CD4-positive, alpha-beta T cell treated with Interferon gamma for 1 hour (primary cell): ENCODE measurements at places on chromosomes 7 and 10.

GRCh38 chr10:104084482-104085142 lies 1.1 kb downstream of the COL17A1 start:
- DNase-seq = no peak

DNA sequence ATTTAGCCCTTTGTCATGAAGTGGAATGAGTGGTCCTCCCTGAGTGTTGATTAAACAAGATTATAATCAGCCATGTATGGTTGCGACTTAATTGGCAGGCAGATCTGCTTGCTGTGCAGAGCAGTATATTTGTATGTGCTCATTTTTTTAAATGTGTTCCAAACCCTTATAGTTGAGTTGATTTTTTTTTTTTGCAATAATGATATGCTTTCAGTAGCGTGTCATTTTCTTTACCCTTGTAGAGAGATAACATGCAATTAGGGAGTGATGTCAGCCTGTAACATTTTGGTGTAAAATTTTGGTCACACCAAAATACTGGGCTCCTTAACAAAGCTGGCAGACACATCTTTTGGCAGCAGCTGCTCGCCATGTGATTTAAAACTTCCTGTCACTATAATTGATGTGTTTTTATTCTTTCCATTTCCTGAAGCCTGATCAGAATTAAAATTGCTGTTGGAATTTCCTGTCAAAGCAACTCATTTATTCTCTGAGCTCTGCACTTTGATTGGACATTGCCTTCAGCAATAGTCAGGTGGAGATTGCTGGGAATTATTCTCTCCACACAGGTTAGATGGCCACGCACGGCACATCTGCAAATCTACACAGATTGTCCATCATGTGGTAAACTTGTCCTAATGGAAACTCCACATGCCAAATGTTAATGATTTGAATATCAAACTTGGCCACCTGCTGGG lies 125.3 kb downstream of the DYNC1I1 start:
- no peak for DNase-seq

GRCh38 chr10:59175538-59176240 lies 754 bp upstream of the PHYHIPL start:
- no peak for DNase-seq

- no peak for DNase-seq
Observed at GRCh38 chr10:21020545-21020944, 123.4 kb upstream of the NEBL start.

GRCh38 chr10:80157561-80157960 lies 25.0 kb downstream of the PLAC9 start:
- DNase-seq = no peak

GRCh38 chr10:91313796-91314485 lies 93.5 kb downstream of the PCGF5 start:
- no peak for DNase-seq

- no peak for DNase-seq
Observed at GRCh38 chr7:85749696-85750453, 563.0 kb upstream of the SEMA3D start.

- DNase-seq = no peak
Observed at GRCh38 chr10:44014644-44015250, 366.1 kb upstream of the ZNF32 start.

DNA sequence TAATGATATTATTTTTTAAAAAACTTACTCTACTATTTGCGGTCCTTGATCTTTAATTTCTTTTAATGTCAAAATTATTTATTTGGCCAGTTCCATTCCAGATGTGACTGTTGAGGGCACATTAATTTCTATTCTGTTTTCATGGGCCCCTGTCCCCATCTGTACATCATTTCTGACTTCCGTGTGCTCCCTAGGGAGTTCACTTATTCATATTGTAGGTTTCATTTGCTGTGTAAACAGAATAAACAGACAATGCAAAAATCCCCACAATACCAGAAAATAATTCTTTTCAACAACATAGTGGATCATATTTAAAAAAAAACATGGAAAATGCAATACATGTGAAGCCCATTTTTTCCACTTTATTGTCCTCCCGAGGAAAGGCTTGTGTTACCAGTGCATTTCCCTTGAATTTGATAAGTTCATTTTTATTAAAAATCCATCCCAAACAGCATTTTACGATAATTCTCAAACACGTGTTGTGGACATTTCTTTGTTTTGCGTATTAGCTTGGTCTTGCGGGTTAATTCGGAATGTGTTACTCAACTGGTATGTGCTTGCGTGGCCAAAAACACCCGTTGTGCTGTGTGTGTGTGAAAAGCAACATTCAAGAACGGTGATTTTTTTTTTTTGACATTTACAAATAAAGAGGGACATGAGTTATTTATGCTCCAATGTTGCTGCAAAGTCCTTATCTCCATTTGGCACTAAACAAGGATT lies 138.4 kb downstream of the MGMT start:
- no peak for DNase-seq

GRCh38 chr7:121831801-121832200 lies 41.2 kb upstream of the PTPRZ1 start:
- DNase-seq = no peak

DNA sequence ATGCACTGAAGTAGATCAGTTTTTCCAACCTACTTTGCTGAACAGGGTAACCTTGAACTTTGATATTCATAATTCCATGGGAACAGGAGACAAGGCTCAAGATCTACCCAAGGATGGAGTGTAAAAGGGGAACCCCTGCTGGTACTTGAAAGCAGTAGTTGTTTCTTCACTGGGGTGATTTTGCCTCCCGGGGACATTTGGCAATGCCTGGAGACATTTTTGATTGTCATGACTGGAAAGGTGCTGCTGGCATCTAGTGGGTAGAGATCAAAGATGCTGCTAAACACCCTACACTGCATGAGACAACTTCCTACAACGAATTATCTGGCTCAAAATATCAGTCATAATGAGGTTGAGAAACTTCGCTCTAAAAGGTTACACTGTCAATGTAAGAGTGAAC lies 214.8 kb upstream of the CTBP2 start:
- no peak for DNase-seq

- DNase-seq = no peak
Observed at GRCh38 chr10:12156367-12157123, 27.1 kb downstream of the SEC61A2 start.

GRCh38 chr10:101351017-101351416 lies 2.9 kb upstream of the BTRC start:
- no peak for DNase-seq

DNA sequence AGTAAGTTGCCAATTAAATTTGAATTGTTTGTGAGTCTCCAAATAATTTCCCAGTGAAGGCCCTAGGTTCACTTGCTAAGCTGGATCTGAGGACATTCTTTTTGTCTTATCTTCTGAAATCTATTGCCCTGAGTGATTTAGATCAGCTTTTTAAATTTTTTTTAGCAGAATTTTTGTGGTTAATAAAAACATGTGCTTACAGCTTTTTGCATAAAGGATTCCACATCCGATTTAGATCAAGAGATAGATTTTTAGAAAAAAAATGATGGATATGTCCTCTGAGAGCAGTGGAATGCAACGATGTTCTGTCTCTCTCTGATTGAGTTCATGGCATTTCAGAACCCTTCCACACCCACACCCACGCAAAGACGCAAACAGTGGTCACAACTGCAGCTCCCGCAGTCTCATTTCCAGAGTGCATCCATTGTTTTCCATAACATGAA lies 358.8 kb downstream of the SUGCT start:
- no peak for DNase-seq

- no peak for DNase-seq
Observed at GRCh38 chr7:32937344-32938174, 19.7 kb upstream of the FKBP9 start.

DNA sequence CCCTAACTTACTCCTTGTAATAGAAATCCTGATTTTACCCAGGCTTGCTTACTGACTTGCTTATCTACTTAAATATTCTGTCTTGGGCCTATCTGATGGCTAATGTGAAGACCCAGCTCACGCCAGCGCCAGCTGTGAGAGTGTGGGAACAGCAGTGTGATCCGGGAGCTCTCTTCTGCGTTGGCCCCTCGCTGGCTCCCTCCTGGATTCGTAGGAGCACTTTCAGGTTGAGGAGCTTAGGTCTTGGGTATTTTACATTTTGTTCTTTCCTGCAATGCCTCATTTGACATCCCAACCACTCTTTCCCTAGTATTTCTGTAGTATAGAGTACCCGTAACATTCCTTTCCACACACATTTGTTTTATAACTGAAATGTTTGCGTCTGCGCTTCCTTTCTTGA lies 51.7 kb downstream of the CREM start:
- DNase-seq = no peak

- peak; percentile 70 for DNase-seq
Observed at GRCh38 chr7:131556053-131556908, at the start of gene PODXL. TSS of gene PODXL (minus strand) at chr7:131556628. CDS start at chr7:131556359, 269 bp downstream.

DNA sequence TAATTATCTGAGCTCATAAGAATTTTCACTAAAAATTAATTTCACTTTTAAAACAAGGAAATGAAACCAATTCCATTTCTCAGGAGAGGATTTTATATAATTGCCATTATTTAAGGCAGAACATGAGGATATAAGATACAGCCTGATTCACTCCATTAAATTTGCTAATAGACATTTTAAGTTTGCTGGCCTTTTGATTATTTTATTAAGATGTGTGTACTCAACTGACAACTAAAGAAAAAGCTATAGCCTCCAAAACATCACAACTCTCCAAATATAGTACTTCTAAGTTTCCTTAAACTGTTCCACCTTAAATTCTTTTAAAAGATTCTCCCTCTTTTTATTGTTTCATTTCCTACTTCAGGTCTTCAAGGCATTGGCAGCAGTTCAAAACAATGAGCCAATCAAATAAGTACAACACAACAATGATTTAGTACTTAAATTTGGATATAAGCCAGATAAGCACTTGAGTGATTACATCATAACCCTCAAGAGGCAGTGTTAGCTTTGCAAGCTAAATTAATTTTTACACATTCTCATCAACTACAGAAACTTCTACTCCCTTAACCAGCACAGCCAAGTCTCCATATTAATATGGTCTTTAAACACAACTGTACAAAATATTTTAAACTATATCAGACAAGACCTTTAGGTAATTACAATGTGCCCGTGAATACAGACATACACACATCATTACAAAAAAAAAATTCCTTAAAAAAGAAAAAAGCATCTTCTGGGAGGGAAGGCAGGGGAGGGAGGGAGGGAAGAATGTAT lies 121.8 kb downstream of the KMT2C start:
- DNase-seq = no peak

DNA sequence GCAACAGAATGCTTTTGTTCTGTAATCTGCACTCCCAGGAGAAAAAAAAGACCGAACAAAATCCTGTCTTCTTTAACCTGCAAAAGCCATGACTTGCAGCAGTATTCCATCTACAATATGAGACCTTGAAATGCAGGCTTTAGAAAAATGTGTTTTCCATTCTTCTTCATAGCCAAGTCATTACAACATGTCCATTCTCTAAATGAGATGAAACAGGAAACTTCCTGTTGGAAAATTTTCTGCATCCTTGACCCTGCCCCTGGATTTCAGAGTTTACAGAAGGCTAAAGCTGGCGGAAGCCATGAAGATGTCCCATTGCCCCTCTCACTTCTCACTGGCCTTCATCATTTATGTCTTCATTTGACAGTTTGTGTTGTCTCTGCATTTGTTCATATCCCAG lies 546.4 kb downstream of the TNS3 start:
- DNase-seq = no peak

DNA sequence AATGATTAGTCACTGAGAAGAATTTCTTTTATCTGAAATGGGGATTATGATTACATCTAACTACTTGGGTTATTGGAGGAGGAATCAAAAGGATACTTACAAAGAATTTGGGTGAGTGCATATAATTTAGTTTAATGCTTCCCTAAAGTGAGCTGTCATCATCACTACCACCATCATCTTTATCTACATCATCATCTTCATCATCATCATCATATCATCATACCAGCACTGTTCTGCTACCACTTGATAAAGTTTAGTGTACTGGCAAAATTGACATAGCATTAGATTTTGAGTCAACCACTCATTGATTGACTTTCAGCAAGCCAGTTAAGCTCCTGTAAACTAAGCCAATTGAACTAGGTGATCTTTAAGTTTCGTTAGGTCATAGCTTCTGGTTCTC lies 245.6 kb upstream of the DKK1 start:
- DNase-seq = no peak

DNA sequence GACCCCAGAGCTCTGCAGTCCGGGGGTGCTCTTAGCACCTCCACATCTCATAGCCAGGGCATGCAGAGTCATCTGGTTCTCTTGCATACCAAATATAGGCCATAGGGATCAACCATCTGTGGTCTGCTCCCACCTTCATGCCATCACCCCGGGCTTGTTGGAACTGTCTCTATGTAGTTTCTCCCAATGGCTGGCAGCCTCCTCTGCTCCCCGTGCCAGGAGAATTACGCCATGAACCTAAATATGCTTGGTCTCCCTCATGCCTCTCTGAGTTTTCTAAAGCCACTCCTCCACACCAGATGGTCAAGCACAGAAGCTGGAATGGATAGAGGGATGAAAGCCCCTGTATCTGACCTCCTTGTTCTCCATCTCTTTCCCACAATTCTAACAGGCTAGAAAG lies 302.6 kb upstream of the MYO3A start:
- no peak for DNase-seq

DNA sequence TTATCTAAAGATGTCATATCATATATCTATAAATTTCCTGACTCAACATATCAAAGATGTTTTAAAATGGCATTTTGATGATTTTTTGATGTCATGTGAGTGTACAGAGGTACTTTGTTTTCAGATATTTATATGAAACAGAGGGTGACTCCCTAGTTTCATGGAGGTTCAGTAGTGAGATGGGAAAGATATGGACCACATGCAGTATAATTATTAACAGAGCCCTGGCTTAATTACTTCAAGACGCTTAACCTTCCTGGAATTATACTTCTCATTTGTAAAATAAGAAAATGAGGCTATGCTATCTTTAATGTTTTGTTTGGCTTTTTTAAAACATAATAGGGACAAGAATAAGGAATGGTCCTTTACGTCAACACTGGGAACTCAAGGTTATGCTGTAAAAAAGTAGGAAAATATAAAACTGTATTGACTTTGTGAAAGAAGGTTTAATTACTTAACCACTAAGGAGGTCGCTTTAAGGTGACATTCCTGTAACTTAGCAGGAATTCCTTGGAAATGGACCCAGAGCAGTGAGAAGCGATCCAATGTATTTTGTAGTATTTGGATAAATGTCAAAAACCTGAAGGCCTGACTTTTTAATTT lies 821.0 kb upstream of the IGFBP3 start:
- DNase-seq = no peak

DNA sequence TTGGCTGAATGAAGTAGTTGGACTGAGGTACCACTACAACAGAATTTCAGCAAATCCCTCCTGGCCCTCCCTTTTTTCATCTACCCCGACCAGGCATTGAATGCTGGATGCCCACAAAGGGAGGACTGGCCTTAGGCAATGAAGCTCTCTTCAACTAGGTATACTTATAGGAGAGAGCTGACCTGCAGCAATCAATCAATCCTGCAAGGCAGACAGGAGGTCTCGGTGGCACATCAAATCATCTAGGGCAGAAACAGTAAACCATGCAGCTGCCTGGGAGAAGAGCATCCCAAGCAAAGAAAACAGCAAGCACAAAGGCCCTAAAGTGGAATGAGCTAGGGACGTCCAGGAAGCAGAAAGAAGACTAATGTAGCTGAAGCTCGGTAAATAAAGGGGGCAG lies 2.4 kb upstream of the ABRAXAS2 start:
- DNase-seq = no peak
